Cardiac septum (tissue), 1 donor: ENCODE measurements at places on chromosomes 4 and X.

DNA sequence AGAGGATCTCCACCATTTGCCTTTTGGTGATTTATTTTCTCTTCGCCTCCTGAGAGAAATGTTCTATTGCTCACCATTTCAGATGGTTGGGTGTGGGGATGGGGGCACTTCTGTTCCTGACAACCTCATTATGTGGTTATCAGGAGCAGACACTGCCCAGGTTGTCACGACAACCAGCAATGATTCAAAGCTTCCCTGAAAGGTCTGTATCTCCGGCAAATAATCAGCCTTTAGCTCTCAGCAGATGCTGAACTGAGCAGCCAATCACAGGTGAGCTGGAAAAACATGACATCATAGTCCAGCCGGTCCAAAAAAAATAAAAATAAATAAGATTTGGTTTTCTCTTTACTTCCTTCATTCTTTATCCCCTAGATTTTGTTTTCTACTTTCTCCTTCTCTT is 5.5 kb upstream of the PAK3 start:
- no peak for DNase-seq

DNA sequence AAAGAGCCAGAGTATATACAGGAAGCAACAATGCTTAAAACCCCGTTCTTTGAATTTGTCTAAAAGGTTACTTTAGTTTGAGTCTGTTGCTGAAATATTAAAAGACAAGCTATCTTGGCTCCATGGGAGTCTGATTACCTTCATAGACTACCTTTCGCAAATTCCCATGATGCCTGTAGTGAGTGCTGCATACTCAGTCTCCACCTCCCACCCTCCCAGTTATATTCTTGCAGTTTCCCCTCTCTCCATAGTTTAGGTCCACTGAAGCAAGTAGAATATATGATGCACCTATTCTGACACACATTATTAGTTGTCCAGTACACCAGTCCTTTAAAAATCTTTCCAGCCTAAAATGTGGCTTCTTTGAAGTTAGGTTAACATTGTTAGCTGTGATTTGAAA is 2.4 kb downstream of the CNKSR2 start:
- DNase-seq = no peak

DNA sequence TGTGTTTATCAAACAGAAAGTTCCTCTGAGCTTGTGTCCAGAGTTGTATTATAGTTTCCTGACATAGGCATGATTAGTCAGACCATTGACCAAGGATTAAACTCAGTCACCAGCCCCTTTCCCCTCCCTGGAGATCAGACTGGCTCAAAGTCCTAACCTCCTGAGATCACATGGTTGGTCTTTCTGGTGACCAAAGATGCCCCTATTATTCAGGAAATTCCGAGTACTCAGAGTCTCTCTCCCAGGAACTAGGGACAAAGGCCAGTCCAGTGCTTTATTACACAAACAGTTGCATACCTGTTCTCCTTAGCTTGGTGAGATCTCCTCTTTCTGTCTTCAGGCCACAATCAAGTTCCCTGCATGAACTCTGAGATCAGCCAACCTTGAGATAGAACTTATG is 14.5 kb upstream of the ENPP6 start:
- DNase-seq = no peak

GRCh38 chrX:120781403-120781802 is 94.3 kb downstream of the CT47B1 start:
- DNase-seq = no peak

- DNase-seq = no peak
These were observed 3.0 kb downstream of the METAP1 start for GRCh38 chr4:98998551-98998950.
